ENCODE measurements at places on chromosomes 12 and 14.
A peak's percentile ranks its signal among the peaks of the same experiment; 100 is the strongest.

DNA sequence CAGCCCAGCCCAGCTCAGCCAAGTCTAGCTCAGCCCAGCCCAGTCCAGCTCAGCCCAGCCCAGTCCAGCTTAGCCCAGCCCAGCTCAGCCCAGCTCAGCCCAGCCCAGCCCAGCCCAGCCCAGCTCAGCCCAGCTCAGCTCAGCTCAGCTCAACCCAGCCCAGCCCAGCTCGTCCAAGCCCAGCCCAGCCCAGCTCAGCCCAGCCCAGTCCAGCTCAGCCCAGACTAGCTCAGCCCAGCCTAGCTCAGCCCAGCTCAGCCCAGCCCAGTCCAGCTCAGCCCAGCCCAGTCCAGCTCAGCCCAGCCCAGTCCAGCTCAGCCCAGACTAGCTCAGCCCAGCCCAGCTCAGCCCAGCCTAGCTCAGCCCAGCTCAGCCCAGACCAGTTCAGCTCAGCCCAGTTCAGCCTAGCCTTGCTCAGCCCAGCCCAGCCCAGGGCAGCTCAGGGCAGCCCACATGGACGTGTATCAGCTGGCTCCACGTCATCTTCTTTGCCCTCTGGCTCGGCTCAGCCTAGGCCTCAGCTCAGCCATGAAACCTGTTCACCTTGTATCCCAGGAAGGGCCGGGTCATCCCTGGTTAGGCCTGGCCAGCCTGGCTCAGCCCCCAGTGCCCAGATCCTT, 185.6 kb downstream of the TMEM121 start:
- no peak for ATAC-seq

DNA sequence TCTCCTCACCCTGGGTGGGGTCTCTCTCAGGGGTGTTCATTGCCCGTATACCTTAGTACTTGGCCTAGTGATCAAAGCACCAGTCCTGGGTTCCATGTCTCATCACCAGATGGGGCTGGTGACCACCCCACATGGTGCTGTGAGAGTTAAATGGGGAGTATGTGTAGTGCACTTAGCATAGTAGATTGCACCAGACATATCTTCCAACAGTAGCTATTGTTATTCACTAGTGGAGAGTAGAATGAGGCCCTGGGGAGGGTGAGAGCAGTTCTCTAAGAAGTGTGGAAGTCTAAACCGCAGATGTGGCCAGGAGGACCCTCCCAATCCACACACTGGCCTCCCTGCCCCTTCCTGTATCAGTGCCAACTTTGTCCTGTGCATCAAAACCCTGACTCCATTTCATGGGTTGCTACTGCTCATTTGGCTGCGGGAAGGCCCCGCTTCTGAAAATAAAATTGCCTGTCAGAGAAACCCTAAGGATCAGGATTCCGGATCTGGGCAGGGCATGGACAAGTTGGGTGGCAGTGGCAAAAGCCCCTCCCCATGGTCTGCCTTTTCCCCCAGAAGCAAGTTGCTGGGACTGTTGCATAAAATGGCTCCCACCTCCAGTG, 4.4 kb downstream of the CD9 start:
- no peak for ATAC-seq

- peak; percentile 17 for ATAC-seq
Measured at GRCh38 chr12:51907083-51907855, at the start of gene ACVRL1. Gene ACVRL1 (plus strand): TSS chr12:51907504. CDS start chr12:51912475, 4,971 bp downstream.

GRCh38 chr12:51841727-51842126, 6.8 kb downstream of the FIGNL2 start:
- no peak for ATAC-seq

GRCh38 chr12:29992366-29992765, 208.6 kb upstream of the TMTC1 start:
- no peak for ATAC-seq

All from esophagus mucosa (tissue), 1 donor.